ENCODE measurements at places on chromosomes 3 and 15.

GRCh38 chr3:195129644-195130492 lies 141.1 kb downstream of the XXYLT1 start:
- no peak for DNase-seq

GRCh38 chr3:105610473-105610872 lies 243.8 kb downstream of the ALCAM start:
- no peak for DNase-seq

GRCh38 chr3:54761637-54762036 lies 166.2 kb downstream of the LRTM1 start:
- DNase-seq = no peak

GRCh38 chr3:193896419-193896818 lies 239.5 kb upstream of the HES1 start:
- DNase-seq = no peak

GRCh38 chr3:44031387-44032380 lies 210.0 kb upstream of the TOPAZ1 start:
- DNase-seq = no peak

All from NCI-H187 treated with DMSO at 0.1 percent for 48 hours (cell line).